ENCODE measurements at places on chromosomes 3 and 15. TPM values are rescaled to one million over a fixed set of nuclear protein-coding genes. Genes with fewer than 3 reads are reported as not detected.

The OR5K2 gene
- total RNA-seq, result not detected

The RCN2 gene
- 73.8 TPM for total RNA-seq

The EFCC1 gene
- total RNA-seq, result 4.9 TPM

The DISP2 gene
- 2.5 TPM for total RNA-seq

The PTPRG gene
- 69.2 TPM for total RNA-seq

The ROPN1B gene
- total RNA-seq, result 0.71 TPM

The TF gene
- total RNA-seq, result 3.5 TPM

The GPR87 gene
- 0.85 TPM for total RNA-seq

The CD47 gene
- 225 TPM for total RNA-seq

The C2CD4A gene
- 0.44 TPM for total RNA-seq

The PDCD10 gene
- 45.0 TPM for total RNA-seq

The CX3CR1 gene
- 4.6 TPM for total RNA-seq

The GRIP2 gene
- 1.3 TPM for total RNA-seq

- DNase-seq, result peak; percentile 81
Measured at GRCh38 chr3:196055683-196056270, 26.1 kb downstream of the TFRC start.

GRCh38 chr15:51310064-51310463, 28.3 kb downstream of the CYP19A1 start:
- peak; percentile 17 for DNase-seq

DNA sequence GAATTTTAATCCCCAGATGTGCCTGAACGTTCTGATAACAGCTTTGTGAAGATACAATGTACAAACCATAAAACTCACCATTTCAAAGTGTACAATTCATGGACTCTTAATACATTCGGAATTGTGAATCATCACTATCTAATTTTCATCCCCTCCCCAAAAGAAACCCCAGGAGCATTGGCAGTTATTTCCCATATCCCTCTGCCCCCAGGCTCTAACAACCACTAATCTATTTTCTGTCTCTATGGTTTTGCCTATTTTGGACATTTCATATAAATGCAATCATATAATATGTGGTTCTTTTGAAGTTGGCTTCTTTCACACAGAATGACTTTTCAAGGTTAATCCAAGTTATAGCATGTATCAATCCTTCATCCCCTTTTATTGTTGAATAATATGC, 25.3 kb downstream of the PRICKLE2 start:
- no peak for DNase-seq

DNA sequence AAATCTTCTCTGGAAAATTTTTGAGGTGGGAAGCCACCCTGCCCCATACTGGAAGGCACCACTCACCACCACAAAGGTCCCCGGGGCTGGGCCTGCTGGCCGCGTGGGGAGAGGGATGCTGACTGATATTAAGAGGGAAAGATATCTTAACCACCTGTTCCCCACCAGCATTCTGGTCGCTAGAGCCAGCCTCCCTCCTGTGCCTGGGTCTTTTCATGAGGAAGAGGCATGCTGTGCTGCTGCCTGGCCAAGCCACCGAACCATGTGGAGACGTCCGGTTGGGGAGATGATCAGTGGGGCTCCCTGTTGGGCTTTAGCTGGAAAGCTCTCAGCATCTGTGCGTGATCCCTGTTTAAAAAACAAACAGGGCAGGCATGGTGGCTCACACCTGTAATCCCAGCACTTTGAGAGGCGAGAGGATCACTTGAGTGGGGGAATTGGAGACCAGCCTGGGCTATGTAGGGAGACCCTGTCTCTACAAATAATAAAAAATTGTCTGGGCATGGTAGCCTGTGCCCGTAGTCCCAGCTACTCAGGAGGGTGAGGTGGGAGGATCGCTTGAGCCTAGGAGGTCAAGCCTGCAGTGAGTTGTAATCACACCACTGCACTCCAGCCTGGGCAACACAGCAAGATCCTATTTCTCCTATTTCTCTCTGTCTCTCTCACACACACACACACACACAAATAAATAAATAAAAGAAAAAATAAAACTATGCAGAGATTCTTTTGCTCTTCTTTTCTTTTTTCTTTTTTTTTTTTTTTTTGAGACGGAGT, 1.0 kb downstream of the KLHL18 start:
- DNase-seq, result no peak

- DNase-seq, result no peak
Measured at GRCh38 chr15:65192016-65192415, 6.9 kb upstream of the CLPX start.

GRCh38 chr3:58728723-58729122, 62.1 kb upstream of the FAM3D start:
- DNase-seq, result no peak

DNA sequence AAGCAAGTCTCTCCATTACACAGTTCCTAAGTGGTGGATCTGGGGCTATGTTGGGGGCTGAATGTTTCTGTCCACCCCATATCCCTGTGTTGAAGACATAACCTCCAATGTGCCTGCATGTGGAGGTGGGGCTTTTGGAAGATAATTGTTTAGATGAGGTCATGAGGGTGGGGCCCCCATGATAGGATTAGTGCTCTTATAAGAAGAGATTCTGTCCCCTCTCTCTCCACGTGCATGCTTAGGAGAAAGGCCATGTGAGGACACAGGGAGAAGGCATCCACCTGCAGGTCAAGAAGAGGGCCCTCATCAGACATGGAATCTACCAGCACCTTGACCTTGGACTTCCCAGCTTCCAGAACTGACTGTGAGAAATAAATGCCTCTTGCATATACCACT, 231.0 kb upstream of the CHRNA7 start:
- DNase-seq, result no peak

DNA sequence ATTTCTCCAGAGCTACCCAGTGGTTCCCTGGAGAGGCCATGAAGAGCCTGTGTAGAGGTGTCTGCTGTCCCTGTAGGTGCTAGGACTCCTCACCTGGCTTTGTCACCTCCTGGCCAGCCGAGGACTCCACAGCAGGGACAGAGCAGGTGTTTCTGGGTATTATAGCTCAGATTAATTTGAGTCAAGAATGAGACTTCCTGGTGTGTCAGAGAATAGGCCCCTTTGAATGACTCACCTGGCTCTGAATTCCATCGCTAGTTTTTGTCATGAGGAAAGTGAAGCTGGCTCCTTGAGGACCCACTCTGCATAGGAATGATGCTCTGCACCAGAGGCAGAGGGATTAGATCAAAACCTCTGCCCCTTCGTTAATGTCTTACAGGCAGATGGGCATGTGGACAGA, 167.5 kb upstream of the TOPAZ1 start:
- no peak for DNase-seq

GRCh38 chr3:127151992-127152650, 40.8 kb upstream of the PRR23E start:
- no peak for DNase-seq

GRCh38 chr15:95247071-95247984, 1016.0 kb downstream of the MCTP2 start:
- DNase-seq, result no peak

DNA sequence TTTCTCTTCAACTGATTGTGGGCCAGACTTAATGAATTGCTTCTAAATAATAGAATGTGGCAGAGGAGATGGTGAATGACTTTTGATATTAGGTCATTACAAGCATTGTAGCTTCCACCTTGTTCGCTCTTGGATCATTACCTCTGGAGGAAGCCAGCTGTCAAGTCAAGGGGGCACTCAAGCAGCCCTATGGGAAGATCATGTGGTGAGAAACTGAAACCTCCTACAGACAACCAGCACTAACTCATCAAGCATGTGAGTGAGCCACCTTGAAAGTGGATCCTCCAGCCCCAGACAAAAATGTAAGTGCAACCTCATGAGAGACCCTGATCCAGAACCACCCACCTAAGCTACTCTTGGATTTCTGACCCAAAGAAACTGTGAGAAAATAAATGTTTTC, 109.8 kb upstream of the TBC1D5 start:
- no peak for DNase-seq

DNA sequence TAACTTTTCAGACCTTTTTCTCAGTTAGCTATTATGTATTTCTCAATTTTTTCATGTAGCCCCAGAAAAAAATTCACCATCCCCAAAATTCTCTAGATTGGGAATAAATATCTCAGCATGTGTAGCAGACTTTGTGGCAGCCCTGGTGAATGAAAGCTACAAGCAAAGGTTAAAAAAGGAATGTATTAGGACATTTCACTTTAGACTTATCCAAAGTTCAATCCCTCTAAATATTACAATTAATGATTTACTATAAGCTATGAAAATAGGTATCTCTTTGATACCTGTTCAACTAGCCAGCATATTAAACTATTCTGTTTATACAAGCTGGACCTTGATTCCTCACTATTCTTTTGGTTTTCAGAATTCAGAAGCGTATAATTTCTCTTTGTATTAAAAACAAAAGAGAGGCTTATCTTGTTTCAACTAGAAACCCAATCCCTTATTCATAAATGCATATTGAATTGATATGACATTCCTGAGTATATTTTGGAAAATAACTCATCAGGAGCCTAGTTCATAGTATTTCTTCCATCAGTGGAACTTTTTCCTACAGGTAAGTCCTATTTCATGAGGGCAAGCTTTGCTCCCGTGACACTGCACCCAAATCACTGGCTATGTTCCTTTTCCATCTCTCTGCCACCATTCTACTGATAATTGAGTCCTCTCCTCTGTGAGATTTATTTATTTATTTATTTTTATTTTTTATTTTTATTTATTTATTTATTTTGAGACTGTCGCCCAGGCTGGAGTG, 38.0 kb downstream of the WDR72 start:
- DNase-seq, result no peak

- DNase-seq, result no peak
Measured at GRCh38 chr3:61415201-61415600, 146.2 kb upstream of the PTPRG start.

DNA sequence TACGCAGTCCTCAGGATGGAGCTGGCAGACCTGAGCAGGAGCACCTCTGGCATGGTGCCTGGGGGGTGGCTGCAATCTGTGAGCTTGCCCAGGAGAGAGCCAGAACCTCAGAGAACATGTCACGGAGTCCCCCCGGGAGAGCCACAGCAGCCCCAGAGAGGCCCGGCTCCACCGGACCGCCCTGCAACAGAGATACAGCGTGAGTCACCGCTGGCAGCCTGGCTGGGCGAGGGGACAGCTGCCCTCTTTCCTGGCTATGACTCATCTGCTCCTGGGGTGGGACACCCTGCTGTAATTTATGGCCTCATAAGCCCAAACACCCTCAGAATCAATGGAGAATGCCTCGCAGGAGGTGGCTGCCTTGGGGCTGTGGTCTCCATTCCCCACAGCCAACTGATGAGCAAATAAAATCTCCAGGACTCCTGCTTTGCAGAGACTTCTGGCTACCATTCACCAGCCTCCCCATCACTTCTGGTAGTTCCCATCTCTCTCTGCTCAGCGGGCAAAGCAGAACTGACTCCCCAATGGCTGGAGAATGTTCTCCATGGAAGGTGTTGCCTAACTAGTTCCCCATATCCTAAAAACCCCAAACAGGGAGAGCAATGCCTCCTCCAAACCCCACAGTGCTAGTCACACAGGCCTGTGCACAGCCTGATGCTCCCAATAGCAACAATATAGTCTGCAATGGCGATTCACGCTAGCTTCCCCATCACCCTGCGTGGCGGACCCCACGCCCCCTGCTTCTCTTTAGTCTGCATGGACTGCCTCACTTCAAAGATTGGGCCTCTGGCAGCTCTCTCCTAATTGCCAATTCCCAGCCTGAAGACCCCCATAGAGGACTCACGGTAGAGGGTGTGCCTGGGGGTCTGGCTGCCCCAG, 21.6 kb downstream of the ACSBG1 start:
- no peak for DNase-seq

DNA sequence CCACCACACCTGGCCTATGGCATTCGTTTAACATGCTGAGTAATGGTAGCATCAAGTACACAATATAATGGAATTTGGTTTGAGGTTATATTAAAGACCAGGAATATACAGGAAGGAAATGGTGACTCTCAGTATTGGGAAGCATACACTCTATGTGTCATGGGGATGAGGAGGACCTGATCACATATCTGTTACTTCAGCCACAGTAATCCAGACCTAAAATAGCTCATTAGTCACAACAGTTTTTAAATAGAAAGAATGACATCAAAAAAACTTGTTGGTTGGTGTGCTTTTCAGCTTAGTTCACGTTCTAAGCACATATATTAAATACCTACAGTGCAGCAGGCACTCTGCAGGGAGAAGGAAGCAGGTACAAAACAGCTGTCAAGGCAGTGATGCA, 52.5 kb upstream of the ATP2C1 start:
- no peak for DNase-seq

- DNase-seq, result no peak
Measured at GRCh38 chr15:86591158-86591557, 511.5 kb downstream of the AGBL1 start.

DNA sequence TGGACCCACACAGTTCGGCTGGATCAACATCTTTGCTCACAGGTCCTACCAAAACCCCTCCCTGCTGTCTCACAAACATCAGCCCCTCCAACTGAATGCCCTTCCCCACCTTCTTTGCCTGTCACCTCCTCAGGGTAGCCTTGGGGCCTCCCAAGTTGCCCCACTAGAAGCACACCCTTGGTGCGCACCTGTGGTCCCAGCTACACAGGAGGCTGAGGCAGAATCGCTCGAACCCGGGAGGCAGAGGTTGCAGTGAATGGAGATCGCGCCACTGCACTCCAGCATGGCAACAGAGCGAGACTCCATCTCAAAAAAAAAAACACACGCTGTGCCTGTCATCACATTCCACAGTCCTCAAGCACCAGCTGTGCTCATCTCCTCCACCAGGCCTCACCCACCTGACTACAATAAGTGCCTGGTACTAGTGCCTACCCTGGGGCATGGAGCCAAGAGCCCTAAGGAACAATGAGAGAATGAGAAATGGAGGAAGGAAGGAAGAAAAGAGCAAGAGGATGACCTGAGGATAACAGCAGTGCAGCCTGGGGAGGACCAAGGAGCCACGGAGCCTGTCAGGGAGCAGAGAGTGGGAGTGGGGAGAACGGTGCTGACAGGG, 26.0 kb downstream of the RPN1 start:
- DNase-seq, result no peak

DNA sequence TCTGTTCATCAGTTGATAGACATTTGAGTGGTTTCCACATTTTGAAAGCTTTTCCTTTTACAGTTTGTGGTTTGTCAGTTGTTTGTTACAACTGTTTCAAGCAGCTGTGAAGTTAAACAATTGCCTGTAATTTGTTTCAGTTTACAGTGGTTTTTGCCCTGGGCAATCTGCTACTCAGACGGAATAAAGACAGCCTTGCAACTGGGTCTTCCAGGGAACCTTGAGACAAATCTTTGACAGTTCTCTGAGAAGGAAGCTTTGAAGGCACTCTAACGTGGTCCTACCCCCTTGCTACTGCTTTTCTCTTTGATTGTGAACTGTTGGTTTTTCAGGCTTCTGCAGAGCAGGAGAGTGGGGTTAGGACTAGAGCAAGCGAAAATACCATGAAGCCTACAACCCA, 28.0 kb downstream of the LRRC28 start:
- no peak for DNase-seq

DNA sequence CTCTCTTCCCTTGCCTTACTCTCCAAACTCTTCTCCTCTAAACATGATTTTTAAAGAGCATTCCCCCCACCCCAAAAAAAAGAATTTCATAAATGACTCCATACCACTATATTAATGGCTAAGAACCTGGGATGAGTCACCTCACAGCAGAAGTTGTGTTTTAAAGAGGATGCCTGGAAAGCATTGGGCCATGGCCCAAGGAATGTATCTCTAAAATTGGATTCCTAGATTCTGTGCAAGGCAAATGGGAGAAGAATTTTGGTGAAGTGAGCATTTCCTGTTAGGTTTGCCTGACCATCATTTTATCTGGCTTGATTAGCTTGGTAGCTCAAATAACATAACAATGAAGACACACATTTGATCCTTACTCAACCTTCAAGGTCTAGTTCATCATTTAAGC, 251.4 kb downstream of the NR1D2 start:
- no peak for DNase-seq

GRCh38 chr3:187750513-187751123, 5.3 kb upstream of the BCL6 start:
- DNase-seq, result peak; percentile 48

Data from left lung (tissue), 14 donors.